Activated naive CD8-positive, alpha-beta T cell treated with anti-CD3 and anti-CD28 coated beads, Interleukin-2, amount 50 U/mL, for 24 hours (primary cell): ENCODE measurements at places on chromosomes 16 and 17.

- no peak for DNase-seq
- H3K27me3 ChIP-seq, result peaks cover 12% of the 10 kb centered on the region
- H3K4me1 ChIP-seq, result peaks cover 34% of the 10 kb centered on the region
- H3K36me3 ChIP-seq, result no peaks in the 10 kb centered on the region
- H3K27ac ChIP-seq, result no peak overlapping the region
Measured at GRCh38 chr17:64778240-64779097, 116.4 kb upstream of the SMURF2 start.

- H3K27me3 ChIP-seq, result no peaks in the 10 kb centered on the region
- H3K4me1 ChIP-seq, result no peaks in the 10 kb centered on the region
- H3K4me3 ChIP-seq, result no peak overlapping the region
- H3K36me3 ChIP-seq, result no peaks in the 10 kb centered on the region
Measured at GRCh38 chr16:7614021-7614795, 281.6 kb downstream of the RBFOX1 start.

DNA sequence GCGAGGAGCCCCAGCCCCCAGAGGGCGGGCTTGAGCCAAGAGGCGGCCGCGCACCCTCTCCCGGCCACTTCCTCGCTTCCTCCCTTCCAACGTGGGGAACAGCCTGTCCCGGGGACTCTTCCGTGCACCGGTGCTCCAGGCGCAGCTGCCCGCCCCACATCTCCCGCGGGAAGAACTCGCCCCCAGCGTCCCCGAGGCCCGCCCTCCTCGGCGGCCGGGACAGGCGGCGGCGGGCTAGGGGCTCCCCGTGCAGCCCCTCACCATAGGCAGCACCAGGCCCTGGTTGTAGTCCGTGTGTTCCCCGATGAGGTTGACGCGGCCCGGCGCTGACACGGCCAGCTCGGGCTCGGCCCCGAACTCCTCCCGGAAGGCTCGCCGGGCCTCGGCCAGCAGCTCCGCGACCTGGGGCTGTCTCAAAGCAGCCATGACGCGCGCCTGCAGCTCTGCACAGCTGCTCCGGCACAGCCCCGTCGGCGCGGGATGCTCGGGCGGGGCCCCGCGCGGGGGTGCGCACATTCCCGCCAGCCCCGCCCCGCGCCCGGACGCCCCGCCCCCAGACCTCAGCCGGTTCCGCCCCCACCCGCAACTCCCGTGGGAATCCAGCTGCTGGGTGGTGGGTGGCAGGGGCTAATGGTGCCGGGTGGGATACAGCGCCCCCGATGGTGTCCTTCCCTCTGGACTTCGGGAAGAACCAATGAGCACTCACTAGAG, at the start of gene GALK1:
TSS of gene GALK1 (minus strand) at position 482 of the 711 bp plus-strand sequence. CDS start at position 426, 56 bp downstream.
- peak within 1 kb of the TSS; percentile 78 for H3K27ac ChIP-seq
- no peaks in the 10 kb centered on the region for H3K27me3 ChIP-seq
- no peaks in the 10 kb centered on the region for H3K36me3 ChIP-seq
- peak within 1 kb of the TSS; percentile 81 for H3K4me3 ChIP-seq
- peak; percentile 77 for DNase-seq

- no peak overlapping the region for H3K4me3 ChIP-seq
- peaks cover 38% of the 10 kb centered on the region for H3K4me1 ChIP-seq
- H3K27me3 ChIP-seq, result no peaks in the 10 kb centered on the region
- peak overlapping the region; percentile 26 for H3K27ac ChIP-seq
- H3K36me3 ChIP-seq, result peaks cover 7% of the 10 kb centered on the region
Measured at GRCh38 chr17:42284024-42284369, 4.3 kb upstream of the STAT5A start.

DNA sequence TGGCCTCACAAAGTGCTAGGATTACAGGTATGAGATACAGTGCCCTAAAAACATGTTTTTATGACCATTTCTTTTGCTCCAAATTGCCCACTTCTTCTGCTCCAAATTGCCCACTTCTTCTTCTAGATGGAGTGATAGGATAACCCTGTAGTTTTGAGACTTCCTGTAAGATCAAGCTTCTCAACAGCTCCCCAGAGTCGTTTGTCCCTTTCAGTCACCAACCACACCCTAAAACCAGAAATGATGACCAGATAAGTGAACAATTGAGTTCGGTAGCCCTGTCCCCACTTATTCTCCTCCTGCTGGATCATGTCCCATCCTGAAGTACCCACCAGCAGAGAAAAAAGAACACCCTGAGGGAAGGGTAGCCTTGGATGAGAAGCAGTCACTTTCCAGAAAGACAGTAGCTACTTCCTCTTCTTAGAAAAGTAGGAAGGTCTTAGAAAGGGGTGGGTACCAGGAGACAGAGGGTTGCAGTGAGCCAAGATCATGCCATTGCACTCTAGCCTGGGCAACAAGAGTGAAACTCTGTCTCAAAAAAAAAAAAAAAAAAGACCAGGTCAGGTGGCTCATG, 2.5 kb downstream of the ODAD4 start:
- H3K36me3 ChIP-seq, result no peaks in the 10 kb centered on the region
- H3K4me3 ChIP-seq, result no peak overlapping the region
- DNase-seq, result no peak
- no peak overlapping the region for H3K27ac ChIP-seq
- H3K4me1 ChIP-seq, result peaks cover 24% of the 10 kb centered on the region

DNA sequence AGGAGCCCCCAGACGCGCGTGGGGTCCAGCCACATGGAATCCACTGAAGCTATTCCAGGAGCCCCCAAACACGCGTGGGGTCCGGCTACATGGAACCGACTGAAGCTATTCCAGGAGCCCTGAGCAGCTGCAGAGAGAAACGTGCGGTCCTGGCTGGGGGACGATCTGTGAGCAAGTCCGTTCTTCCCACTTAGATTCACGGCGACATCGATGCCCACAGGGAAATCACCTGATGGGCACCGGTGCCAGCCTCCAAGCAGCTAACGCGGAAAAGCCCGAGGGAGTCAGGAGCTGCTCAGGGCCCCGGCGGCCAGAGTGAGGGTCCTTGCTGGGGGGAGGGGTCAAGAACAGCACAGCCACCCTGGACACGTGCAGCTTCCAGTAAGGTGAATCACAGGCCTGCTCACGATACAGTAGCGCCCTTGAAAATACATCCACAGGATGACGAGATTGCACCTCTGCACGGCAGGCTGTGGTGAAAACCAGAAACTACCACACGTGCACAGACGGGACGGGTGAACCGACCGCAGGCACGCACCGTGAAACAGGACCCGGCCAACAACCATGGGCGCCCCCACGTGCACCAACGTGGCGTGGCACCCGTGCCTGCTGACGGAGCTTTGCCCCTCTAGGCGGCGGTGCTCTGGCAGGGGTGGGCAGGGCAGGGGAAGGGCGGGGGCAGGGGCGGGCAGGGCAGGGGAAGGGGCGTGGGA, 77.7 kb upstream of the GNG13 start:
- no peaks in the 10 kb centered on the region for H3K36me3 ChIP-seq
- H3K27me3 ChIP-seq, result no peaks in the 10 kb centered on the region
- no peak overlapping the region for H3K27ac ChIP-seq

- H3K27ac ChIP-seq, result peak overlapping the region; percentile 80
- H3K36me3 ChIP-seq, result peaks cover 54% of the 10 kb centered on the region
- no peak for DNase-seq
- H3K4me1 ChIP-seq, result peaks cover 15% of the 10 kb centered on the region
- H3K27me3 ChIP-seq, result no peaks in the 10 kb centered on the region
Measured at GRCh38 chr17:30790279-30790678, 34.2 kb downstream of the CRLF3 start.

DNA sequence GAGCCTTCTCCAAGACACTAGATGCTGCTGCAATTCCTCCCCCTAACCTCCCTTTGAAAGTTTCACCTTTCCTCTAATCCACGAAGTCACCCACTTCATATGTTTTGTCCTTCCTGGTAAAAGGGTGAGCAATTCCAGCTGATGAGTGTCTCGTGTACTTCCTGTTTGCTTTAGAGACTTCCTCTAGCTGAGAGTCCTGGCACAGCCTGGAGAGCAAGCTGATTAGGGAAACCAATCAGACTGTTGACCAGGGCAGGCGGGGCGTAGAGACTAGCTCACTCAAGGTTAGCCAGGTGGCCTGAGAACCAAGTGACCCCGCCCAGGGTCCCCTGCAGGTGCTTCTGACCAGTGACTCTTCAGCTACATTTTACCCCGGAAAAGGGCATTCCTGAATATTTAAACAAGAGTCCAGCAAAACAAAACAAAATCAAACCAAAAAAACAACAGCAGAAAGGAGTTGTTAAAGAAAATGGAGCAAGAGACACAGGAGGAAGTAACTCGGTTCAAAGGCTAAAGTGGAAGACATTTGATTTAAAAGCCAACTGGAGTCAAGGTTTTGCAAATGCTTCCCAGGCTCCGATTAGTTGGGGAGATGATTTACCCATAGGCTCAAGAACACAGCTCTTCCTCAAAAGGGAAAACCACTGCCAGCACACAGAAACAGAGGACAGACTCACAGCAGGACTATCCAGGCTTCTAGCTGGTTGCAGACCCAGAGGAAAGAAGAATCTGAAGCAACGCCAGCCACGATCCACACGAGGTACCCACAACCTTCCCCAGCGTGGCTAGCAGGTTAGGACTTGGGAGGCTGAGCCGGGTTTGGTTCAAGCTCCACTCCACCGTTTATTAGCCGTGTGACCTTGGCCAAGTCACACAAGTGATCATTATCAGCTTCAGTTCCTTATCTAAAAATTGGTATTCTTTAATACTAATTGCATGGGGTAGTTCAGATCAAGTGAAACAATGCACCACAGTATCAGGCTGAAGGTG, 13.4 kb downstream of the HSPB9 start:
- H3K27me3 ChIP-seq, result no peaks in the 10 kb centered on the region
- H3K4me1 ChIP-seq, result peaks cover 56% of the 10 kb centered on the region
- peaks cover 9% of the 10 kb centered on the region for H3K36me3 ChIP-seq
- no peak overlapping the region for H3K4me3 ChIP-seq
- peak overlapping the region; percentile 17 for H3K27ac ChIP-seq
- DNase-seq, result no peak

DNA sequence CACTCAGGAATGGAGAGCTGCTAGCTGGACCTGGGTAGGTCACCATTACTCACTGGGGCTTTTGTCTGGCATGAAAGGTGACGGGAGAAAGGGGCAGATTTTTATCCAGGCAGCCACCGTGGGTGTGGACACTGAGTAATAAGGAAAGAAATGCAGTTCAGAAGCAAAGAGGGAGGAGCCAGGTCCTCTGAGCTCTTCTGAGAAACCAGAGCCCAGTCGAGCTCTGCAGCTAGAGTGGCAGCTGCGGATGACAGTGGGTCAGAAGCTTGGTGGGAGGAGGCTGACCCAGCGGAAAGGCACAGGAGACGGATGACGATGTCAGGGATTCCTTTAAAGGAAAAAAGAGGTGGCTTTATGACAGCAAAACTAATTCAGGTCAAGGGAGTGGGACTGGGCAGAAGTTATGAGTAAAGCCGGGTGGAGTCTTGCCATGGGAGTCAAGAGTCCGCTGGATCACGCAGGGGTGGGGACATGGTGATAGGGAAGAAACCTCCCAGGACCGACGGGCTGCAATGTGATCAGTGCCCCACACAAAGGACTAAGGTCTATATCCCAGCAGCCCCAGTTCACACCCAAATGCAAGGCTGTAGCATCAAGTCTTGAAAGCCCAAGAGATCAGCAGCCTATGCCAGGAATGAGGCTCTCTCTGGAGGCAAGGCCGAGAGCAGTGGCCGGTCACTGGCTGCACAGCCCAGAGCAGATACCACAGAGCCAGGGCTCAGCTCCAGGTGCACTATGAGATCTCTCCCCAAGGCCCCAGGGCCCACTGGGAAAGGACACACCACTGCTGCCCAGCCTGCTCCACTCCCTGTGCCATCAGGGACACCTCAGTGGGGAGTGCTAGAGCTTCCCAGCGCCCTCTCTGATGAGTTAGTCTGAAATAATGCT, 6.3 kb upstream of the MNT start:
- peaks cover 35% of the 10 kb centered on the region for H3K4me1 ChIP-seq
- peaks cover 5% of the 10 kb centered on the region for H3K36me3 ChIP-seq

- H3K27me3 ChIP-seq, result no peaks in the 10 kb centered on the region
- H3K27ac ChIP-seq, result no peak overlapping the region
- no peak overlapping the region for H3K4me3 ChIP-seq
- H3K36me3 ChIP-seq, result no peaks in the 10 kb centered on the region
Measured at GRCh38 chr17:302300-302698, 50.3 kb downstream of the RPH3AL start.

GRCh38 chr17:45745601-45746494, 38.3 kb upstream of the CRHR1 start:
- peaks cover 12% of the 10 kb centered on the region for H3K27me3 ChIP-seq
- no peak overlapping the region for H3K4me3 ChIP-seq
- no peak overlapping the region for H3K27ac ChIP-seq
- H3K36me3 ChIP-seq, result no peaks in the 10 kb centered on the region
- H3K4me1 ChIP-seq, result no peaks in the 10 kb centered on the region
- no peak for DNase-seq

DNA sequence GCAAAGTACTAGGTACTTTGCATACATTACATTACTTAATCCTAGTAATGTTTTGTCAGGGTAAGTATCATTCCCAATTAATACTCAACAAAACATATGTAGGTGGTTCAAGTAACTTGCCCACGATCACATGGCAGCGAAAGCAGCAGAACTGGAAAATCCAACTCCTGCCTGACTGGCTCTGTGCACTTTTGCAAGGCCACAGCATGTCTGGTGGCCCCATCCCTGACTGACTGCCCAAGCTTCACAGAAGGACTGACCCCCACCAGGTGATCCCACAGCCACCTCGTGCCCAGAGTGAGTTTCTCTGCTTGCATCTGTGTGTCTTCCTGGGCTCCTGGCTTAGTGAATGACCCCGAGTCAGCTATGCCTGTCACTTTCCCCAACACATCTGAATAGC, 11.4 kb downstream of the CNP start:
- H3K27me3 ChIP-seq, result no peaks in the 10 kb centered on the region
- H3K36me3 ChIP-seq, result peaks cover 56% of the 10 kb centered on the region
- H3K27ac ChIP-seq, result no peak overlapping the region
- H3K4me3 ChIP-seq, result no peak overlapping the region

GRCh38 chr17:74435775-74436359, 4.0 kb downstream of the GPRC5C start:
- H3K27ac ChIP-seq, result no peak overlapping the region
- H3K36me3 ChIP-seq, result peaks cover 3% of the 10 kb centered on the region
- H3K4me1 ChIP-seq, result peaks cover 12% of the 10 kb centered on the region
- H3K27me3 ChIP-seq, result peaks cover 39% of the 10 kb centered on the region
- H3K4me3 ChIP-seq, result no peak overlapping the region
- DNase-seq, result no peak

GRCh38 chr17:77476931-77477805, 336.4 kb downstream of the SEC14L1 start:
- peaks cover 76% of the 10 kb centered on the region for H3K4me1 ChIP-seq
- DNase-seq, result no peak
- peak overlapping the region; percentile 54 for H3K27ac ChIP-seq
- H3K36me3 ChIP-seq, result peaks cover 21% of the 10 kb centered on the region
- no peaks in the 10 kb centered on the region for H3K27me3 ChIP-seq
